ENCODE measurements at places on chromosomes 16 and 17.

- no peak for DNase-seq
Observed at GRCh38 chr17:39151150-39151942, at the start of gene PLXDC1. Gene PLXDC1 (minus strand): TSS chr17:39151637. CDS start chr17:39151437, 200 bp downstream.

- DNase-seq, result no peak
Observed at GRCh38 chr16:309476-309875, 26.5 kb downstream of the PDIA2 start.

- no peak for DNase-seq
Observed at GRCh38 chr17:72101526-72101925, 19.3 kb upstream of the SOX9 start.

DNA sequence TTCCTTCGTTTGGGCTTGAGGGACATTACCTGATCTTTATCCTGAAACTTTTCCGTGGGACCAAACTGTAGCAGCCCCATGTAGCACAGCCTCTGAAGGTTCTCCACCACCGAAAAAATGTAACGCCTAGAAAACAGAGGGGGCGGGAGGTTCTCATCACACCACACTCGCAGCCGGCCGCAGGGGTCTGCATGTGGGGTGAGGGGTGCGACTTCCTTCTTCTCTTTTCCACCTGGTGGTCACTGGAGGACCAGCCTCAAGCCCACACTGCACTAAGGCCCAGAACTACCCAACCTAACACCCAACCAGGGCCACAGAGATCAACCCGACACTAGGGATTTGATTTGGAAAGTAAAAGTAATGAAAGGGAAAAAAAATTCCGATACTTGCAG, 57.1 kb downstream of the GTF3C1 start:
- no peak for DNase-seq

DNA sequence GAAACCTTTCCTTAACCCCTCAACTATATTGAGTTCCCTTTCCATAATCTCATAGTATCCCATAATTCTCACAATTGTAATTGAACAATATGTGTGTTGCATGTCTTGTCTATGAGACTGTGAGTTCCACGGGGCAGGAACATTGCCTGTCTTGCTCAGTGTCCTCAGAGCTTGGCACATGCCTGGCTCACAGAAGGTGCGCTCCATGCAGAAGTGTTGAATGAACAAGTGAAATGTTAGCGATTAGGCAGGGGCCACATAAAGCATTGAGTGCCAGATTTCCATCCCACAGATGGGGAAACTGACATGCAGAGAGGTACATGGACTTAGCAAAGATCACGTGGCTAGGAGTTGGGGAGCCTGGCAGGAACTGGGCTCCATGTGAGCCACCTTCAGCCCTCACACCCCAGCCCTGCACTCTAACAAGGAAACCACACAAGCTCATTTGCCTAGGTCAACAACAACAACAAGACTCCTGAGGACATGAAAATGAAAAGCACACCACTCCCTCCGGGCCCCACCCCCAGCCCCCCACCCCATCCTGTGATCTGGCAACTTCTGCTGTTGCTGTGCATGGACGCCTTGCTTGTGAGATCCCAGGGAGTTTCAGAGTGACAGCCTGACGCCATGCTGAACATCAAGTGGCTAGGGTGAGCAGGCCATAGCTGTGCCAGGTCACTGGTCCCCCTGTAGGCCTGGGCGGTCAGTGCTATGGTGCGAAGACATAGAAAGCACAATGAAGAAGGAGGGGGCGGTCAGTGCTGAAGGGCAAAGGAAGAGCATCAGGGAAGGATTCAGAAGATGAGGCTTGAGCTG, 5.0 kb downstream of the PIK3R5 start:
- DNase-seq, result no peak

DNA sequence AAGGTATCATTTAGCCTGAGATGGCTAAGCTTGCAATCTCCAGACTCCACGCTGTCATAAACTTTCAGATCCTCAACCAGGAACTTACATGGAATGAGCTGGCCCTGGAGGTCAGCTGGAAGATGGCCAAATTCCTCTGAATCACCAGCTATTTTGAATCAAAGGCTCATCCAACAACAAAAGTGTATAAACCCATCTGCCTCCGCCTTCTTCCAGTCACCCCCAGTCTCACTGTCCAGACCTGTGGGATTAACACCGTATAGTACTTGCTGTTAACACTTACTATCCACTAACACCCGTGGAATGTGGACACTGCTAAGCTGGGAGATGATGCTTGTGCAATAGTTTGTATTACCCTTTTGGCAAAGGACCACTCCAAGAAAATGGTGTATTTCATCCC, 1.9 kb upstream of the LCMT1 start:
- DNase-seq, result no peak

DNA sequence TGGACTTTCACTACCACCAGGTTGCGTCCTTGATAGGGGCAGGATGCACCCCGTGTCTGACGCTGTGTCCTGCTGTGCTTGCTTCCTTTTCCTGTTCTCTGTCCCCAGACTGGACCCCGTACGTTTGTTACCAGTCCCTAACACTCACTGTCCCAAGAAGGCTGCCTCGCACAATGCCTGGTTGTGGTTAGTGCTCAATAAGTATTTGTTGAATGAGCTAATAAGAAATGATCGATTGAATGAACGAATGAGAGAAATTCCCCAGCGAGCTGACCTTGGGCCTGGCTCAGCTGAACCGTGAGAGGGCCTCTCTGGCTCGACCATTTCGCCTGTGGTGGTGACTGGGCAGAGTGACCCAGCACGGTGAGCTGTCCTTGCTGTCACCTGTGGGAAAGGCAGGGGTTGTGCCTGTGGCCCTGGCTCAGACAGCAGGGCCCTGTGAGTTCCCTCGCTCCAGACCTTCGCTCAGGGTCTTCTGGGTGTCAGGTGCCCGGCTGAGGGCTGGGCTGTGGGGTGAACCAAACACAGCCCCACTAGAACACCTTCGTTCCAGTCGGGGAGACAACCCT, 20.9 kb downstream of the CMIP start:
- DNase-seq, result no peak

DNA sequence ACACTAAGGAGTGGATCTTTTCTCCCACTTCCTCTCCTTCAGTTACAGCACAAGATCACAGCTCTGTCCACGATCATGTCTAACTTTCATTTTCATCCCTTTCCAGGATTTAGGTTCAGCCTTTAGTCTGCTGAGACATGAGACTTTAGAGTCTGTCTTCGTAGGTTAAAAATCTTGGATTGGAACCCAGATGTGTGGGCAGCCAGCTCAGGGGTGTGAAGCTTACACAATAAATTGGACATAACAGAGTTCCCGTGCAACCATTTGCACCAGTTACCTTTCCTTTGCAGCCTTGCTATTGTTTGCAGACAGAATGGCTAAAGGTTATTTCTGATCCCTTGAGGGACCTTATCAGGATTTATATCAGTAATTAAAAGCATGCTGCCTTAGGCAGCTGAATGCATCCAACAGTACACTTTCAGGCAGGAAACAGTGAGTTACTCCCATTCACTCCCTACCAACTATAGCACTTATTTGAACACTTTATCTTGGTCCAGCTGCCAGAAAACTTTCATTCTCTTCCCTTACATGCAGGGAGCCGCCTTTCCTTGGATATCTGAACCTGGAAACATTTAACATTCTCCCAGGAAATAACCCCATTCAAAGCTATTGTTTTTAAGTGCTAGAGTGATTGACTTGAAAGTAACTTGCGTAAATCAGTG, 87.3 kb downstream of the TMEM100 start:
- DNase-seq, result no peak

DNA sequence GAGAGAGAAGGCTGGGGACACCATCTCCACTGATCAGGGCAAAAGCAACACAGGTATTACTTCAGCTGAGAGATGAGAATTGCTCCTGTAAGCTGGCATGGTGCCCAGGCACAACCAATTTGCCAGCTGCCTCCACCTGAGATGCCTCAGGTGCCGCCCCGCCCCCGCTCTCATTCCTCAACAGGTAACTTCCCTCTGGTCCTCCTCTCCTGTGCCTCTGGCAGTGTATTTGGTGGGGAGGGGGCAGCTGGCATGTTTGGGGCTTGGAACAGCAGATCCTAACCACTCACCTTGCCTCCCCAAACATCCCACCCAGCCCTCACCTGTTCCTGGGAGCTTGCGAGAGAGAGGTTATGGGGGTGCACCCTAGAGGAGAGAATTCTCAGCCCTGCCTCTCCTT, 2.9 kb upstream of the SRCIN1 start:
- no peak for DNase-seq

GRCh38 chr17:45719335-45720071, 64.6 kb upstream of the CRHR1 start:
- DNase-seq, result peak; percentile 71

DNA sequence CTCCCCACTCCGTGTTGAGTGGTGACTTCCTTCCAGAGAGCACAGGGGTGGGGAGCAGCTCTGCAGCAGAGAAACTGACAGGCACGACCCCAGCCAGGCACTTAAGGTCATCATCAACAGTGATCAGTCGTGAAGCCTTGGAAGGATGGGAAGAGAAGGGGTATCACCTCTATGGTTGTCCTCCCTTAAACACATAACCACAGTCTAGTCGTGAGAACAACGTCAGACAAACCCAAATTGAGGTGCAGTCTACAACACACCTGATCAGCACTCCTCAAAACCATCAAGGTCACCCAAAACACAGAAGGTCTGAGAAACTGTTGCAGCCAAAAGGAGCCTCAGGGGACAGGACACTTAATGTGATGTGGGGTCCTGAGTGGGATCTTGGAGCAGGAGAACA, 68.3 kb downstream of the MPRIP start:
- DNase-seq, result no peak

DNA sequence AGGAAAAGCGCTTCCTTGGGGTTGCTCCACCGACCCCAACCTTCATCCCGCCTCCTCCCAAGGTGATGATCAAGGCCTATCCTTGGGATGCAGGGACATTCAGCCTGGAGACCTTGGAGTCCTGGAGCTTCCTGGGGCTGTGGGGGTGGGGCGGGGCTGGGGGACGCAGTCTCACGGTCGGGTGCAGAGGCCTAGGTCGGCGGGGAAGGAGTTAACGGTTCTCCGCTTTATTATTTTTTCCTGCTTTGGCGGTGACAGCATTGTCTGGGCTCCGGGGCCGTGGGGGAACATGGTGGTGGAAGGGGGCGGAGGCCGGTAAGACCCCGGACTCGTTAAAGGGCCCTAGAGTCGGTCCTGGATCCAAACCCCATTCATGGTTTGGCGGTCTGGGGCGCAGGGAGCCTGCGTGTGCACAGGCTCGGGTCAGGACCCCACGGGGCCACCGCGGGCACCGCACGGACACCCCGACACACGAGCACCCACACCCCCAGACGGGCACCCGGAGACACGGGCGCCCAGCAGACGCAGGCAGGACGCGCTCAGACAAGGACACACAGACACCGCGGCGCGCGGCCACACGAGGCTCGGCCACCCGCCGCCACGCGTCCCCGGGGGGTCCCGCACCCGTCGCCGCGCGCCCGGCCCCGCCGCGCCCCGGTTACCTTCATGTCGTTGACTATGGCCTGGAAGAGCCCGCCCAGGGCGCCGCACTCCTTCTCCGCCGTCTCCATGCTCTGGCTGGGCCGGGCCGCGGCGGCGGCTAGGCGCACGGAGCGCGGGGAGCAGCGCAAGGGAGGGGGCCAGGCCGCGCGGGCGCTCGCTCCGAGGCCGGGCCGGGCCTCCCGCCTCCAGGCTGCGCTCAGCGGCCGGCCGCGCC, 554 bp downstream of the MTSS2 start:
- peak; percentile 47 for DNase-seq

GRCh38 chr16:19384656-19385055, 33.0 kb upstream of the TMC5 start:
- no peak for DNase-seq

- no peak for DNase-seq
Observed at GRCh38 chr17:76376318-76377133, 7.9 kb upstream of the SPHK1 start.

- DNase-seq, result no peak
Observed at GRCh38 chr17:8837563-8838075, 29.9 kb downstream of the PIK3R6 start.

DNA sequence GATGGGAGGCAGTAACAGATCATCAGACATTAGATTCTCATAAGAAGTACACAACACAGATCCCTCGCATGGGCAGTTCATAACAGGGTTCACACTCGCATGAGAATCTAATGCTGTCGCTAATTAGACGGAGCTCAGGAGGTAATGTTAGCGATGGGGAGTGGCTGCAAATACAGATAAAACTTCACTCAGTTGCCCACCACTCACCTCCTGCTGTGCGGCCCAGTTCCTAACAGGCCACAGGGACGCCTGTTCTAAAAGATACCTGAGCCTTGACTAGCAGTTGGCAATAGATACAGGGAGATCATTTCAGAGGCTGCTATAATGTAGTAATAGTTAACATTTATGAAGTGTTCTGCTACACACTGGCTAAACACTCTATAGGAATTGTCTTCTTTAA, 4.9 kb downstream of the PTRH2 start:
- peak; percentile 17 for DNase-seq

GRCh38 chr16:14629919-14630619, at the start of gene PARN:
Gene PARN (minus strand): TSS chr16:14630260. CDS start chr16:14630125, 135 bp downstream.
- peak; percentile 99 for DNase-seq

- DNase-seq, result peak; percentile 94
Observed at GRCh38 chr16:22063888-22064467, 28.4 kb upstream of the VWA3A start.

- DNase-seq, result no peak
Observed at GRCh38 chr16:10838621-10839278, 20.2 kb upstream of the TVP23A start.

GRCh38 chr17:43839670-43840108, 6.7 kb upstream of the MPP3 start:
- DNase-seq, result peak; percentile 63

DNA sequence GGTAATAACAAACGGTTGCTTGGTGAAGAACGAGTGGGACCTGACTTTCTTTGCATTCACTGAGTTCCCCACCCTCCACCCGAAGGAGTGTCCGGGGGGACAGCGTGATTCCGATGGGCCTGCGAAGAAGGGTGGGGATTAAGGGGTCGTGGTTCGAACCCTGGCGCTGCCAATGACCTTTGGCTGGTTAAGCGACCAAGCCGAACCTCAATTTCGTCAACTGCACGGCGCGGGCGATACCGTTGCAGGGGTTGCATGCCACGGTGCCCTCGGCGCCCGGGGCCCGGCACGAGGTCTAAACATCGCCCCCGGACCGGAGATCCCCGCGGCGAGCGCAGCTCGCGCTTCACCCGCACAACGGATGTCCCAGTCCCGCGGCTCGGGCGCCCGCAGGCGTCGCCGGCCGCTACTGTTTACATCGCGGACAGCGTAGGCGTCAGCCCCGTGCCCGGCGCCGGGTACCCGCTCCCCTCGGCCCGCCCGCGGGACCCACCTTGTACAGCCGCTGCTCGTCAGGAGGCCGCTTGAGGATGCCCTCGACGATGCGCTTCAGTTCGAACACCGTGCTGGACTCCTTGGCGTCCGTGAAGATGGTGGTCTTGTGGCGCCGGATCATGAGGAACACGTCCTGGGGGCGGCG, 460 bp downstream of the ELOB start:
- peak; percentile 63 for DNase-seq
